ENCODE measurements at places on chromosomes 12 and 14.
A peak's percentile ranks its signal among the peaks of the same experiment; 100 is the strongest.

DNA sequence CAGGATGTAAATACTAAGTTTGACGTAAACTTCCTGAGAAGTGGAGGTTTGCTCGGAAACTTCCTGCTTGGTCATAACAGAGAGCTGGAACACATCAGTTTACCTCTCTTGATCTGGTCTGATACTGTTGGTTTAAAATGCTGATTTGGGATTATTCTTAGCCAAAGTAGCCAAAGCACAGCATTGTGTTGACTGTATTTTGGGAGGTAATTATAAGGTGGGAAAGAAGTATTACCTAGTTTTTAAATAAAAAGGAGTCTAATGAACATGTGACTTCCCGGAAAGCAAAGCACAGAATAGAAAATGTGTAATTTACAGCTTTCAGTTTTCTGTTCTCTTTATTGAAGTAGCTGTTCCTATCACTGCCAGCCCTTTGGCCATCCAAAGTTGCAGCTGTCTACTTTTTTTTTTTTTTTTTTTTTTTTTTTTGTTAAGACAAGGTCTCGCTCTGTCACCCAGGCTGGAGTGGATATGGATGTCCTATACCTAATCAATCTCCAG is 52.2 kb upstream of the SRP54 start:
- DNase-seq = no peak

DNA sequence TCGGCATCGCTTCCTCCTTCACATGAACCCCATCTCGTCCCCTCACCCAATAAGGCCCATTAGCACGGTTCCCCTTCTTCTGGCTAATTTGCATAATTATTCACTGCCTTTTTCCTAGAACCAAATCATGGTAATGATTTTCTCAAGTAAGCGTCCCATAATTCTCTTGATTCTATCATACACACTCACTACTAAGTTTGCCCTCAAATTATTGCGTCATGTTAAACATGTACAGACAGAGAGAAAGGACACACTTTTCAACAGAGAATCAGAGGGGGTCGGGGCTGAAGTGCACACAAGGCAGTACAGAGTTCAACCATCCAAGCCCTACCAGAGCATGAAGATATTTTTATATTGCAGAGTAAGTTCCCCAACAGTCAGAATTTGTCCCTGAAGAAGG is 256.6 kb downstream of the FOXN3 start:
- no peak for DNase-seq

DNA sequence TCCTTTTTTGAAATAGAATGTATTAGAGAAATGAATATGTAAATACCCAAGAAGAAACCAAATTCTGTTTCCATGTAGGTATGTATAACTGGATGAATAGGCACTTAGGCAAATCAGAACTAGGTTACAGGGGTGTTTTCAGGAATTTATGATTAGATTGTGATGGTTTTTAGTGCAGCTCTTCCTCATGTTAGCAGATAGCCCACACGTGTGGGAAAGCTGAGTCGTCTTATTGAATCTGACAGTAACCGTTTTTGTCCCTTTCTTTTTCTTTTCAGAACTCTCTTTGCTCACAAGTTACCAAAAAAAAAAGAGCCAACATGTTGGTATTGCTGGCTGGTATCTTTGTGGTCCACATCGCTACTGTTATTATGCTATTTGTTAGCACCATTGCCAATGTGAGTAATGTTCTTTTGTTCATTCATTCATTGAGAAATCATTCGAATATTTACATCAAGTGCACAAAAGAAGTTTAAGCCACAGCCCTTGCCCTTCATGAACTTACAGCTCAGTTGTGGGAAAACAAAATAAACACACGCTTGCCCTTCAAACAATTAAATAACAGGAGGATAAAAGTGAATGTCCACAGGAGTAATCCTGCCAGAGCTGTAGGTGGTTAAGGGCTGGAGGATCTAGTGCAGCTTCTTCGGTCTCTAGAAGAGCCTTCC is 14.8 kb downstream of the EMP1 start:
- DNase-seq = no peak

- no peak for DNase-seq
Observed at GRCh38 chr12:55074806-55075205, 51.4 kb upstream of the OR9K2 start.

- no peak for DNase-seq
Observed at GRCh38 chr12:125331342-125332052, 266.3 kb downstream of the AACS start.

- DNase-seq = no peak
Observed at GRCh38 chr14:31965071-31965734, 111.9 kb upstream of the ARHGAP5 start.

DNA sequence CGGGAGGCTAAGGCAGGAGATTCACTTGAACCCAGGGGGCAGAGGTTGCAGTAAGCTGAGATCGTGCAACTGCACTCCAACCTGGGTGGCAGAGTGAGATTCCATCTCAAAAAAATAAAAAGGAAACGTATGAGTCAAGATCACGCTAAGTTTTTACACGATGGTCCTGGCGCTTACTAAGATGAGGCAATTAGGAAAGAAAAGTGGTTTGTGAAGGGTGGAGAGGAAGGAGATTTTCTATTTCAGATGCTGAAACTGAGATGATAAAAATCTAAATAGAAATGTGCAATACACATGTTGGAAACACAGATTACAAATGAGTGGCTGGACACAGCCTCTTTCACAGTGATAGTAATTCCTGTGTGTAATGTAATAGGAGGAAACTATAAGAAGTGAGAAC is 63.2 kb downstream of the KDM5A start:
- no peak for DNase-seq

GRCh38 chr12:126233625-126234024 is 1168.4 kb downstream of the AACS start:
- DNase-seq = no peak

- no peak for DNase-seq
Observed at GRCh38 chr12:47729233-47729632, 3.9 kb upstream of the ENDOU start.

GRCh38 chr12:79370021-79370420 is 320.7 kb downstream of the PAWR start:
- DNase-seq = no peak

DNA sequence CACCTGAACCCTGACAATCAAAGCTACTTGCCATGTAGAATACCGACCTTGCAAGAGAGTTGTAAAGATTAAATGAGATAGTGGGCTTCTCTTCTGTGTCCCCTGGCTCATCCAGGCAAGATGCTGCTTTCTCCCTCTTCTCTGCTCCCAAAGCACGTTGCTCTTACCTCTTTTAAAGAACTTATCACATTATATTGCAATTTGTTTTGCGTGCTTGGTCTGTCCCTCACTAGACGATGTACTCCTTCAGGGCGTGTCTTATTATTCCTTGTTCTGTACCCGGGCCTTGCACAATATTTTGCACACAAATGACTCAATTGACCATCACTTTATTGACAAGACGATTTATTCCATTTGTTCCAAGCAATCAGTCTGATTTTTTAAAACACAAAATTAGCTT is 3.3 kb downstream of the DCN start:
- no peak for DNase-seq

DNA sequence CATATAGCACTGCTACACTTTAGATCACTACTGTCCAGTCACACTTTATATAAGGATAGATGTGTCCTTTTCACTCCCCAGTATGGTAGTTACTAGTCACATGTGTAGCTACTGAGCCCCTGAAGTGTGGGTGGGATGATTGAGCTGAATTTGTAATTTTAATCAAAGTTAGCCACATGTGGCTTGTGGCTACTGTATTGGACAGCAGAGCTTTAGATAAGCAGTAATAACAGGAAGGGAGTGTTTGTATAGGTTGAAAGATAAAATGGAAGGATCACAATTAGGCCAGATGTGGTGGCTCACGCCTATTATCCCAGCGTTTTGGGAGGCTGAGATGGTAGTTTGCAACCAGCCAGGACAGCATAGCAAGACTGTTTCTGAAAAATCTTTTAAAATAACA is 23.5 kb downstream of the NAA30 start:
- no peak for DNase-seq

- DNase-seq = no peak
Observed at GRCh38 chr14:55031190-55031589, 4.2 kb downstream of the SOCS4 start.

DNA sequence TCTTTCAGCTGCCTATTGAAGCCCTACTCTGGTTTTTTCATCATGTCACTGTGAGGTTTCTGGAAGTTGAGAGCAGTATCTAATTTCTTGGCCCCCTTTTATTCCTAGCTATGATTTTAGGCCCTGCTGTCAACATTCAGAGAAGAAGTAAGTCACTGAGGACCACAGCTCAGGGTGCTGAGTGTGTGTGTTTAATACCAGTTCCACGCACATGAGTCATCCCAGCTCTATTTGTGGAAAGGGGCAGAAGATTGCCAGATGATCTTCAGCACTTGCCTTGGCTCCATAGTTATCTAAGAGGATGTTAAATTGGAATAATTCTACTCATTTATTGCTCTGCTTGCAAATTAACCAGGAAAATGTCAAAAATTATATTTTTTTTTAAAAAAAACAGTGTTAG is 65.5 kb upstream of the SLC38A4 start:
- no peak for DNase-seq

DNA sequence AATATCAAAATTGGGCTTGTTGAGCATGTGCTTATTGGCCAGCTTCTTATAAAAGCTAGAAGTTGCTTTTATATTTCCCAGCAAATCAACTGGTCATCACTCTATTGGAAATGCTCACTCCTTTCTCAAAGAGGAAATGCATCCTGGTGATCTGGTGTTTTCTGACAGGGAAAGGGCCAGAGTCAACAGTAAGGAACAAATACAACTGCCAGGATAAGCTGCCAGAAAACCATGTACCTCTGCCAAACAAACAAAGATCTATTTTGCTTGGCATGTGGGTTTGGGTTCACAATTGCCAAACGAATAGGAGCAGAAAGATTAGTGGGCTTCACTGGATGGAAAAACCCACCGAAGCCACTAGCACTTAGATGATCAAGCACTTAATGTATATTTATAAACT is 126.9 kb upstream of the PDZRN4 start:
- DNase-seq = no peak

- no peak for DNase-seq
Observed at GRCh38 chr12:108479364-108480070, 35.6 kb upstream of the FICD start.

DNA sequence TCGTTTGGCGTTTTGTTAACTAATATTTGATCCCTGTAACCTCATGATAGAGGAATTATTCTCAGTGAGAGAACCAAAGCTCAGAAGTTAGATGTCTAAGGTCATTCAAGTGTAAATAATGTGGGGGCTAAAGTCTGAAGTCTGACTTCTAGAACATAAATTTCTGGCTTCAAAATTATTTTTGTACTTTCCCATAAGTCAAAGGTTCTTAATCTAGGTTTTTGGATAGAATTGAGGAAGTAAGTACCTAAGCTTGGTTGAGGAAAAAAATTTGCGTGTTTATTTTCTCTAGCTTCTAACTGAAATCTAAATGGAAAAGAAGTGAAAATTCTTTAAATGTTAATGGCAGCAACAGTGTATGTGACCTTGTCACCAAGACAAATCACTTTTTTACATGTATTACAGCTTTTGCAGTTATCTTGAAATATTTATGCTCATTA is 2.3 kb downstream of the LARP4 start:
- DNase-seq = no peak

- peak; percentile 56 for DNase-seq
Observed at GRCh38 chr12:127620735-127621355, 646.1 kb upstream of the TMEM132C start.

GRCh38 chr12:95385246-95386035 is 88.5 kb upstream of the METAP2 start:
- no peak for DNase-seq

DNA sequence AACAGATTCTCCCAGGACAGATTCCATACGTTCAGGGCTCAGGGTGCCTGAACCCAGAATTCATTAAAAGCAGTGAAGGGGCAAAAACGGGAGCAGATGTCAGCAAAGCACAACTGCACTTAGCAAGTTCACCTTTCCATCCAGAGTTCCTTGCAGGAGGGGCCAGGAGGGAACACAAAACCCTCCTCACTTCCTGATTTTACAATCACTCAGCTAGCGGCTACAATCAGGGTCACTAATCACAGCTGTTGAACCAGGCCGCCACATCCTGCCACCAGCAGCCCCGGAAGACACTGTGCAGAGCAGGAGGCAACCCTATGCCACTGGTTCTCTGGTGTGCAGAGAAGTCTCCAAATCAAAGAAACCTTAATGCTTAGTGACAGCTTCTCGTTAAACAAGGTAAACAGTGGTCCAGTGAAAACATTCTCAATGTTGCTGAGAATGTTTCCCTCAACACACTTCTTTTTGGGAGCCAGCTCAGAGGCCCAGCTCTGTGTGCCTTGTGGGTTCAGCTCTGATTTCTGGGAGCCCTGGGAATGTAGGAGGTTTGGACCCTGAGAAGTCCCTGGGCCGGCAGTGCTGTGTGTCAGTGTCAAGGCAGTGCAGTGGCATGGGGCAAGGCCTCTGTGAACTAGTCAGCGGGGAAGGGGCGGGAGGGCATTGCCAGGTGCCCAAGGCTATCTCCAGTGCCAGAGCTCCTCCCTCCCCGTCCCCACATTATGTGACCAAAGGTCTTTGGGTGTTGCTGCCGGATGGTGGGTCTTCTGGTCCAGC is 54.5 kb downstream of the VCPKMT start:
- DNase-seq = no peak

- DNase-seq = no peak
Observed at GRCh38 chr14:31718985-31719384, 157.8 kb downstream of the NUBPL start.

DNA sequence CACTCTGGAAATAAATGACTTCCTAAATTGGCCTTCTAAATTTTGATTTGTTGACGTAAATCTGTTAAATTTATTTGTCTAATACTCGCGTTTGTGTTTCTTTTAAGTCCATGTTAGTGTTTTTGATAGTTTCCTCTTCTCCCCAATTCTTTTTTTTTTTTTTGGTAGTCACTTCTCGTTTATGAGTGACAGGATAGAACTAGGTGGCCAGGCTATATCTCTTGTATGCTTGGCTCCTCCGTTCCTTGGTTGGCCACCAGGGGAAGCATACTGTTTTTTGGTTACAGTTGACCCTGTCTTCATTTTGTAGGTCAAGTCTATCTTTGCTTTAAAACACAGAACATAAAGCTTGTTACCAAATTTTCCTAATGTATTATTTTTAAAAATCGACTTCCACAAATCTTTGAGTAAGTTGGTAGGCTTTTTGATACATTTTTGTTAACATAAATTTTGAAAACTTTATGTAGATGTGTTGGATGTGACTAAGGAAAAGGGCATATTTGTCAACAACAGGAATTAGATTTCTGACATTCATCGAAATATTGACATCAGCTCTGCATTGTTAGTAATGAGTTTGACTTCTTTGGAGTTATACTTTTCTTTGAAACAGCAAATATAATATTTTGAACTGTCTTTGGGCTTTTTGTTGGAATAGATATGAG is 2.2 kb downstream of the RCOR1 start:
- peak; percentile 74 for DNase-seq

GRCh38 chr12:9033265-9033887 is 44.0 kb downstream of the KLRG1 start:
- DNase-seq = no peak

DNA sequence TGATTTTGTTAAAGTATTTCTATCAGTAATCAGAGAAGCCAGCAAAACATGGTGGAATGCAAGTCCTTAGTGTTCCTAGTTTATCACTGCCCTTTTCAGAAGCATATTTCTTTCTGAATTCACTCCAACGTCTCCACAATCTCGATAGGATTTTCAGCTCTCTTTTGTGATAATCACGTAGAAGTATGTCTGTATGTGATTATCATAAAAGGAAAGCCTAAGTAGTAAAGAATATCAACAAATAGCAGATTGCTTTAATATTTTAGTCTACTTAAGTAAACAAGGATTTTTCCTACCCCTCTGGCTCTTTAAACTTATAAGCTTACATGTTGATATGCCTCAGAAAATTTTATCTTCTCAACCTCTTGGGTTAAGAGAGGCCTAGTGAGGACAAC is 147.4 kb upstream of the NUDT4 start:
- DNase-seq = no peak
